ENCODE measurements at places on chromosomes 6 and 20.

DNA sequence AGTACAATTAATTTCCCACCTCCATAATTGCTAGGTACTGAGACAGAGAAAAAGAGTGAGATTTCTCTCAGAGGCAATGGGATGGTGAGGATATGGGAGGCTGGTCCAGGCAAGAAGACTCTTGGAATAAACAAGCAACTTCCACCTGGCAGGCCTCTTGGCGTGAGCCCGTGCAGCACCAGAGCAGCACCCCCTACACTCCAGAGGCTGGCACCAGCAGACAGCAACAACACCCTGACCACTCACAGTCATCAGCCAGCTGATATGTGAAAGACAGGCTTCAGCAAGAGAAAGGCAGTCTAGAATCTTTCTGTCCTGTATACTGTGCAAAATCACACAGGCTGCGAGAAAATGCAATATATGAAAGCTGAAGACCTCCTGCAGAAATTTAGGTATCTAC is 59.7 kb downstream of the KIF13A start:
- no peak for DNase-seq

GRCh38 chr20:15794409-15794808 is 778.8 kb downstream of the KIF16B start:
- DNase-seq = no peak

GRCh38 chr20:22569353-22569752 is 15.0 kb downstream of the FOXA2 start:
- DNase-seq = no peak

DNA sequence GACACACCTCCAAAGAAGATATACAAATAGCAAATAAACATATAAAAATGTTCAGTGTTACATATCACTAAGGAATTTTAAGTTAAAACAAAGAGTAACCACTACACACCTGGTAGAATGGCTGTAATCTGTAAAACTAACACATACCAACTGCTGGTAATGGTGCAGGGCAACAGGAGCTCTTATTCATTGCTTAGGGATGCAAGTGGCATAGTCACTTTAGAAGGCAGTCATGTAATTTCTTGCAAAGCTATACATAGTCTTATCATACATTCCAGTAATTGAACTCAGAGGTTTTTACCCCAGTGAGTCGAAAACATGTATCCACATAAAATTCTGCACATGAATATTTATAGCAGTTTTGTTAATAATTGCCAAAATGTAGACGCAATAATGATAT is 906.8 kb upstream of the CITED2 start:
- no peak for DNase-seq

DNA sequence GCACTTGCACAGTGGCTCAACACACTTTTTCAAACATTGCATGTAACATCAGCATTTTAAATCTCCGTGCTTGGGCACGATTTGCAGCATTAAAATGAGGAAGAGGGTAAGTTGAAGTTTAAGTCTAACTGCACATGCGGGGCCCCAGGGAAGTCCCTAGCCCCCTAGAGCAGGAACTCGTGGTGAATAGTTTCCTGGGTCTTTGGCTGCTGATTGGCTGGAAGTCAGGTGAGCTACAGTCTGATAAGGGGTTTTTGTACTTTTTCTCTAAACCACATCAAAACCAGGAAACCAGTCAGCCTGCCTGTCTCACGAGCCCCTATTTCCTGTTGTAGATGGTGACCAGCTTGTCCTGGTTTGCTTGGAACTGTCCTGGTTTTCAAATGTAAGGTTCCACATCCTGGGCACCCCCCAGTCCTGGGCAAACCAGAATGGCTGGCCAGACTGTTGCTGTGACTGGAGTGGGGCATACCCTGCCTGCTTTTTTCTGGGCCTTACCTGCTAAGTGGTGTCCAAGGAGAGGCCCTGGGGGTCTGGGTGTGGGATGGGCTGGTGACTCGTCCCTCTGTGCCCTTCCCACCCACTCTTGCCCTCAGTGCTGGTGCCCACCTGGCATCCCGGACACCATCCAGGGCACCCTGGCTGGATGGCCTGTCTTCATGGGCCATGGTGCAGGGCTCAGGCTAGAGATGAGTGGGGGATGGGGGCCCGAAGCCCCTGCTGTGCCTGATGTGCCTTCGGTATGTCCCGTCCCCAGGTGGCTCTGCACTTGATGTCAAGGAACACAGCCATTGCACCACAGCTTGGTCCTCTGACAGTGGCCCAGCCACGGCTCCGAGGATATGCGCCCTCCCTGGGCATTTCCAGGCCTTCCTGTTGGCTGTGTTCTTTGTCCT is 31.8 kb downstream of the SUN5 start:
- DNase-seq = no peak

DNA sequence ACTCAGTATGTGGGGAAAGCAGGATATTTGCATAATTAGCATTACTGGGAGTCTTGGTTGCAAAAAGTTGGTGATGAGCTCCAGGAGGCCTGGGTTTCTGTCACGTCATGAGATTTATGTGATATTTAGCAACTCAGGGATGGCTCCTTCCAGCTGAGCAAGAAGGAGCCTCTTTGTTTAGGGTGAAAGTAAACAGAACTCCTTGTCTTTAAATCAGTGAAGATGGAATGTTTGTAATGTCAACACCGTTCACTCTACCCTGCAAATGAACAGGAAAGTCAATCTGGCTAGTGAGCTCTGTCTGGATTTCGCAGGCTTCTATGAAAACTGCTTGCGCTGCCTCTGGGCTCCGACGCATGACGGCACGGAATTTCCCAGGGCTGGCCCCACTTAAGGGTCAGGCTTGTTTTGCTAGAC is 86.9 kb downstream of the PXDC1 start:
- no peak for DNase-seq

GRCh38 chr6:27662769-27663168 is 189.9 kb upstream of the ZNF184 start:
- no peak for DNase-seq

GRCh38 chr6:84026721-84027164 is 6.8 kb upstream of the MRAP2 start:
- DNase-seq = no peak

DNA sequence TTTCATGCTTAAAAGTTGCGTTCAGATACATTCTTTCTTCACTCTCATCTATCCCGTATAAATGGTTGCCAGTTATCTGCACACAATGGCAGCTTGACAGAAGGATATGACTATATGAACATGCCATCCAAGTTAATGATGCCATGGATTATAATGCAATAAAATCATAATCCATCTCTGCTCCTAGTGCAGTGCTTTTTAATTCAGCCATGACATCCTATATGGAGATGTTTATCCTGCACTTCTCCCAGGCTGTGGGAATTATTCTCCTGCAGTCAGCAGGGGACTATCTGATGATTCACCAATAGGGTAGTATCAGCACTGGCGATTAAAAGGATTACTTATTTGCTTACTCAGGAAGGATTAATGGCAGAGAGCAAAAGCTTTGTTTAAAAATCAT is 273.8 kb downstream of the SAMD5 start:
- DNase-seq = no peak

GRCh38 chr6:32190054-32190851 is at the start of gene PBX2:
Gene PBX2, minus strand, starts transcription at chr6:32190202. Its CDS starts 287 bp downstream, at chr6:32189915.
- DNase-seq = peak; percentile 96

DNA sequence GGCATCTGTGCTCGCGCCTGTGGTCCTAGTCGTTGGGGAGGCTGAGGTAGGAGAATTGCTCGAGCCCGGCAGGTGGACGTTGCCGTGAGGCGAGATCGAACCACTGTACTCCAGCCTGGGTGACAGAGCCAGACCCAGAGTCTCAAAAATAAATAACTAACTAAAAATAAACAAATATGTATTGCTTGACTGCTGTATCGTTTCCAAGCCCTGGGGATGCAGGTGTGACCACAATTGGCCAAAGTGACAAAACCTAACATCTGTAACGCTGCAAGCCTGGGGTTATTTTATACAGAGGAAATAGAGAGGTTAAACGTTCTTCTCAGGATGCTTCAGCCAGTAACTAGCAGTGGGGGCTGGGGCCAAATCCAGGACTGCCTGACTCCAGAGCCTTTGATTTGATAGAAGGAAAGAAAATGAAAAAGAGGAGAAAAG is 1.9 kb upstream of the SRSF3 start:
- no peak for DNase-seq

DNA sequence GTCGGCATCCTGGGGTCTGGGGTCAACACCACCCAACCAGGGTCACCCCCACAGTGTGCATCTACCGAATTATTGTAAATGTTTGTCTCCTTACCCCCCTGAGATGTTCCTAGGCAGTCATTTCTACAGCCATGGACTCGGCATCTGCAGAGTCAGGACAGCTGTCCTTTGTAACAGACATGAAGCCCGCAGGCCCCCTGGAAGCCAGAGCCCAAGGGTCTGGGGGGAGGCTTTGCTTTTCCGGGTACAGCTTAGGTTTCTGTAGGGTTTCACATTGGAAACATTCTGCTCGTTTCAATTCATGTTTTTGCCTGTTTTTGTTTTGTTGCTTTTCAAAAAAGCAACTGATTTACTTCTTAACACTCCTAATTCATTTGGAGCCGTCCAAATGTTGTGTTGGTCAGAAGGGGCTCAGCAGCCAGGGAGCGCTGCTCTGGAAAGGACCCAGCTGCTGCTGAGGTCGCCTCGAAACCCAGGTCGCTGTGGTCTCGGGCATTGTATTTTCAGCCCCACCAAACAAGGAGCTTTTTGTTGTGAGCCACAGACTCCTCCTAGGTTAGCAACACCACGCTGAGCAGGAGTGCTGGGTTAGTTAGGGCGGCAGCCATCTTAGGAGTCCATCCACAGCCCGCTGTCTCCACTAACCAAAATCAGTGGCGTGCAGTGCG is 160.4 kb downstream of the TMEM242 start:
- no peak for DNase-seq

GRCh38 chr6:121759370-121759769 is 323.9 kb downstream of the GJA1 start:
- no peak for DNase-seq

- peak; percentile 74 for DNase-seq
Measured at GRCh38 chr6:167005350-167006159, 6.4 kb downstream of the CEP43 start.

- DNase-seq = no peak
Measured at GRCh38 chr20:18263723-18264122, 24.6 kb upstream of the ZNF133 start.

DNA sequence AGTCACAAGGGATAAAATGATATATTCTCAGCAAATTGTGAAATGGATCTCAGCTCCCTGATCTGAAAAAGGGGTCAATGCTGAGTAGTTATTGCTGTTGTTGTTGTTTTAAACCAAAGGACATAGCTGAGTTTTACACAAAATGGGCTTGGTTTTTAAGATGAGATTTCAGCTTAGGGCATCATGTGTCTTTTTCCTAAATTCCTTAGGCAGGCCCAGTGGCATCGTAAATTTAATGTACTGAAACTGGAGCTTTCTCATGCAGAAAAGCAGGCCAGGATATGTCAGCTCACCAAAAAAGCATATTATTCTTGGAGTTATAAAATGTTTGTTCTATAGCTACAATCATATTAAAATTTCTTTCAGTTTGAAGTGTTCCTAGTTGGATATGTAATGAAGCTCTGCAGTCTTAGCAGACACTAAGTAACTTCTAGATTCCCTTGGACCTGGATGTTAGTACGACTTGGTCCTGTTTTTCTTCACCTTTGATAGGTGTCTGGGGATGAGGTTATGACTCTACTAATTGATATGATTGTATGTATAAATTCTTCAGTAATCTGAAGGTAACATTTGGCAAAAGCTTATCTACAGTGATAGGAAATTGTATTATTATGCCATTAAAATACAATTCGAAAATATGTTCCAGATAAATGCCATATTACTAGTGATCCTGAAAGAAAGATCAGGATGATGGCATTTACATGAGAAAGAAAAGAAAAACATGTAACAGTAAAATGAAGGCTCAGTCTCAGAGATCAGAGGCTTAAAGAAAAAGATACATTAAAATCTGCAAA is 663.3 kb downstream of the RFPL4B start:
- no peak for DNase-seq
